ENCODE measurements at places on chromosomes 7 and 10.
A peak's percentile ranks its signal among the peaks of the same experiment; 100 is the strongest.

DNA sequence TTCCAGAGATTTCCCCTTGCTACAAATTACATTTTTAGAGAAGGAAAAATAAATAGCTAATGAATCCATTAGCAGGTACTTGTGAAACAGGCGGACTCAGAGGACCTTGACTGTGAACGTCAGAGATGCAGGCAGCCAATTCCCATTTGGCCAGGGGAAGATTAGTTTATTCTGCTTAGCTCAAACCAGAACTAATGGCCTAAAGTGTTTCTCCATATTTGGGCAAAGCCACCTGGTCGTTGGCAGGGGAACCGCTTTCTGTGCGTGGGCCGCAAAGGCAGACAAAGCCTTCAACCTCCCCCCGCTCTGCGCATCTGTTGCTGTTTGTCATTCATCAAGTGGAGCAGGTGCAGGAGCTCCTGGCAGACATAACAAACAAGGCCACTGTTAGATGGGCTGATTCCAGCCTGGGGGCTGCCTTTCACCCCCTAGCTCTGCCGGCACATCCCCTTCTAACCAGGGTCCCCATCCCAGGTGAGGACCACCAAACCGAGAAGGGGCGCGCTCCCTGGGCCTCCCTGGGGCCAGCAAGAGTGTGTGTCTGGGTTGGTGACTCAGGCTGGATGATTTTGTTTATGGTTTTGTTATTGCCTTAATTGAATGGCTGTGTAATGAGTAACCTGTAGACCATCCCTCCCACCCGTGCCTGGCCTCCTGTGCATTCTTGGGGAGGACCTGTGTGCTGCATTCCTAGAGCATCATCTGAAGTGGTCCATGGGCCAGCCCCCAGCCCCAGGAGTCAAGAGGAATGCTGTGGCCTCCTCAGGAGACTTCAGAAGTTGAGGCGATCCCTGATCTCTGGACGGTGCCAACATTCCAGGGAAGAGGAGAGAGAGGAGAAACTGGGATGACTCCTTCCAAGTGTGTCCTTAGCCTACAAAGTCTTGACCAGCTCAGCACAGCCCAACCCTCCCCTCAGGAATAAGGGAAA is 14.5 kb upstream of the CPA1 start:
- DNase-seq, result no peak

DNA sequence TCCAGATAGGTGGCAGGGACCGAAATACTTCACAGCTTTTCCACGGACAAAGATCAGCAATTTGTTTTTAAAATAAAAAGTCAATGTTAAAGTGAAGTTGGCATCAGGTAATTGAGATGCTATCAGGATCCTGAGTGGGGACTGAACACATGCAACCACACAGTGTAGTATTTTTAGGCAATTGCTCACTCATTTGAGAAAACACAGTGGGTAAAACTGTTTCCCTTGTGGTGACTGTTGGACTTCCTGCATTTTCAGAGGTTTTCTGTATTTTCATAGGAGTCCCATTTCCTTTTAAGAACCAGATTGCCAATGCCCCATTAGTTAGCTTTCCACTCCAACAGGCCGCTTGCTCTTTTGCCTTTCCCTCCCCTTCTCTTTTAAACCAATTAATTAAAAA is 159.5 kb upstream of the ZNF32 start:
- DNase-seq, result no peak

- no peak for DNase-seq
Measured at GRCh38 chr7:24701261-24702235, 55.7 kb downstream of the GSDME start.

- DNase-seq, result no peak
Measured at GRCh38 chr7:113698556-113699220, 220.1 kb downstream of the PPP1R3A start.

DNA sequence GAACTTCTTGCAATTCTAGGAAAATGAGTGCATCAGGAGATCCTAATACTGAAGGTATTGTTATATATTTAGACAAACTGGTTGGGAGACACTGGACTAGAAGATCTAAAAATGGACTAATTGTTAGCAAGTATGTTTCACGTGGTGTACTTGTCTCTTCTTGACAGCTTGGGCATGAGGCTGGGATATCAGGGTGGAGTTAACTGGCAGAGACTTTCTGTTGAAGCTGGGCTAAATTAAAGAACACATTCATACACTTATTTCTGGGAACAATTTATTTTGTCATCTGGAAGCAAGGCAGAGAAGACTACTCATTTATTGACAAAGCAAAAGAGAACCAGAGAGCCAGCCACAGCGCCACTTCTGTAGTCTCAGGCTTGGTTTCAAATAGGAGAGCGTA is 25.9 kb downstream of the TYW1 start:
- no peak for DNase-seq

GRCh38 chr10:97914837-97915211 is 65.2 kb downstream of the GOLGA7B start:
- peak; percentile 35 for DNase-seq

All from stimulated activated CD8-positive, alpha-beta memory T cell treated with anti-CD3 and anti-CD28 coated beads, Interleukin-15, amount 100 ng/mL, for 1 hour (primary cell).